ENCODE measurements at places on chromosomes 6 and 20. TPM values are rescaled to one million over a fixed set of nuclear protein-coding genes. Genes with fewer than 3 reads are reported as not detected.

The CST7 gene
- polyA plus RNA-seq, result 1.4 TPM

The POU5F1 gene
- 0.91 TPM for polyA plus RNA-seq

The ULBP3 gene
- not detected for polyA plus RNA-seq

DNA sequence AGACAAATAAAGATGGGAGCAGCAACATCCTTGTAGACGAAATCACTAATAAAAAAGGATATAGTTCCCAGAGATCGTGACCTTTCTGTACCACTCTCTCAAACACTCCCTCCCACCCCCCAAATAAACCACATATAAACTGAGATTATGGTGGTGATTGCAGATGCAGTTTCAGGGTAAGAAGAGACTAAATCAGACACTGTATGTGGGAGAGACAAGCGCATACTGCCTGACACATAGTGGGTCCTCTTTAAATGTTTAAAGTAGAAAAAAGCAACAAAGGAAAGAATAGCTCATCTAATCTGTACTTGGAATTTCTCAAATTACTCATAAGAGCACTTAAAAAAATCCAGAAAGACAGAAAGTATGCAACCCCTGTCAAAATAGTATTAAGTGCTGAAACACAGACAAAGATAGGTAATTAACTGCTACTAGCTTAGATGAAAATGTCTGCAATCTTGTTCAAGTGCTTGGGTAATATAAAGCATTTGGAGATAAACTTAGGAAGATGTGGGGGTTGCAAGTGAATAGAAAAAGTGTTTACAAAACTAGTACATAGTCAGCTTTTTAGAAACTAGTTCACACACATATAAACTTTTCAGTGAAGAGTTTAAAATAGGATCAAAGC is 151.6 kb downstream of the BACH2 start:
- no peak for DNase-seq

DNA sequence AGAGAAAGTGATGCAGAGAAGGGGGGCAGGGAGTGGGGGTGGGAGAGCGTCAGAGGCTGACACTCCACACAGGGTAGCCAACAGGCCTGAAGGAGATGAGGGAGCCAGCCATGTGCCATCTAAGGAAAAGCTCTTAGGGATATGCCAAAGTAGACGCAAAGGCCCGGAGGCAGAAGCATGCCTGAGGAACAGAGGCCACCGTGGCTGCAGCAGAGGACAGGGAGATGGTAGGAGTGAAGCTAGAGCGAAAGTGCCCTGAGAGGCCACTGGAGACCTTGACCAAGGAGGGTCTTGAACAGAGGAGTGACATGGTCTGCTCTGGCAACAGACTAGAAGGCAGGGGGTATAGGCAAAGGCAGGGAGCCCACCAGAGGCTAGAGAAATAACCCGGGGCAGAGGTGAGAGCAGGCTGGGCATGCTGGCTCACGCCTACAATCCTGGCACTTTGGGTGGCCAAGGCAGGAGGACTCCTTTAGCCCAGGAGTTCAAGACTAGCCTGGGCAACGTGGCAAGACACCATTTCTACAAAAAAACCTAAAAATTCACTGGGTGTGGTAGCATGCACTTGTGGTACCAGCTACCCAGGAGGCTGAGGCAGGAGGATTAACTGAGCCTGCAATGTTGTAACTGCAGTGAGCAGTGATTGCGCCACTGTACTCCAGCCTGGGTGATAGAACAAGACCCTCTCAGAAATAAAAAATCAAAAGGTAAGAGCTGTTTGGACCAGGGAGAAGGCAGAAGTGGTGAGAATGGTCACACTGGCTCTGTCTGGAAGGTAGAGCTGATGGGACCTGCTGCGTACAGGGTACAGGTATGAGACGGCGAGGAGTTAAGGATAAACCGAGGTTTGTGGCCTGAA is 6.3 kb downstream of the RRBP1 start:
- DNase-seq, result no peak

DNA sequence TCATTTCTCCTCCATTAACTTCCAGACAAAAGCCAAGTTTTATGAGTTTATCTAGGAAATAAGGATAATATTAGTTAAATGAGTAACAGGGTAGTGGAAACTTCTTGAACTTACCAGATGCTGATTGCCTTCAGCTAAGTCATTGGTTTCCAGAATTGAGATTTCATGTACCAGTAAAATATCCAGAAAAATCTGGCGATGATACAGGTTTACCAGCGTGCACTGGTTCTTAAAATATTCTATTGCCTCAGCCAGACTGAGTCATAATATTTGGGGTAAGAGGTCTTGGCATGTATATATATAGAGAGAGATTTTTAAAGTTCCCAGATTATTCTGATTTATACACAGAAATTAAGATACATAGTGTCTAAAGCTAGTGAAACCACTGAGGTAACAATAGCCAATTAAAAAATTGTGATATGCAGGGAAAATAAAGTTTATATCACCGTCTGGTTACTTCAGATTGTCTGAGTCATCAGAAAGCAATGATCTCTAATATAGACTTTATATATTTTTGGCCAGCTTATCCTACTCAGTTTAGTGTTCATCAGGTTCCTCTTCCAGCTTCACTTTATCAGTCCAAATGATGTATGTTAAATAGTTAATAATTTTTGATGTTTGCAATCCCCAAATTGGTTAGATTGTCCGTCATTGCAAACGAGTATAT is 39.5 kb upstream of the SDHAF4 start:
- DNase-seq, result no peak

GRCh38 chr6:155106456-155107115 is 111.5 kb downstream of the TIAM2 start:
- DNase-seq, result no peak

DNA sequence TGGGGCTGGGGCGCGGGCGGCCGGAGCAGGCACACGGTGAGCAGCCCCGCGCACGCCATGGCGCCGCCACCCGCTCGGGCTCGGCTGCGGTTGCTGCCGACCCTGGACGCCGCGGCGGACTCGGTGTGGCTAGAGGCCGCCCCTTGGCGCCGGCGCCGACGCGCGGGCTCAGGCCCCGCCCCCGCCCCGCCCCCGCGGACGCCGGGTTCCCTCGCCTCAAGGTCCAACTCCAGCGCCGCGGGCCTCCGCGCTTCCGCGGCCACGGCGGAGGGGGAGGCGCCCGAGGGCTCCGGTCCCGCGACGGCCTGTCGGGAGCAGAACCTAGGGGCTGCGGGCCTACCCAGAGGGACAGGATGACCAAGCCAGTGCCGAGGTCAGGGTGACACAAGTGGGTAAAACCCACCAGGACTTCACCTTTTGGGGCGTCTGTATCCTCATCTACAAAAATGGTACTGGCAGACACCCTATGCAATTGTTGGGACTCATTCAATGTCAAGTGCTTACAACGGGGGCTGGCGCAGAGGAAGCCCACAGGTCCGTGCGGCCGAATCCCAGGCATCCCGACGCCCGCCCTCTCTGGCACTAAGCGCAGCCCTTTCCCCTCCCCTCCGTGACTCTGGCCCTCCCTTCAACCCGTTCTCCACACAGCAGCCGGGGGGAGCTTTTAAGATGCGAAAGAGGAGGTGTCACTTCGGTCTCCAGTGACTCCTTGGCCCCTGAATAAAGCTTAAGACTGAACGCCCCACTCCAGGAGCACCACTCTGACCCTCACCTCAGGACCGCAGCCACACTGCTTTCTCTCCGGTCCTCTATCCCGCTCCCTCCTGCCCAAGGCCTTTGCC is at the start of gene NECAB3:
Gene NECAB3, minus strand, starts transcription at position 135 of the 842 bp plus-strand sequence. Its CDS starts 76 bp downstream, at position 59.
- peak; percentile 86 for DNase-seq

DNA sequence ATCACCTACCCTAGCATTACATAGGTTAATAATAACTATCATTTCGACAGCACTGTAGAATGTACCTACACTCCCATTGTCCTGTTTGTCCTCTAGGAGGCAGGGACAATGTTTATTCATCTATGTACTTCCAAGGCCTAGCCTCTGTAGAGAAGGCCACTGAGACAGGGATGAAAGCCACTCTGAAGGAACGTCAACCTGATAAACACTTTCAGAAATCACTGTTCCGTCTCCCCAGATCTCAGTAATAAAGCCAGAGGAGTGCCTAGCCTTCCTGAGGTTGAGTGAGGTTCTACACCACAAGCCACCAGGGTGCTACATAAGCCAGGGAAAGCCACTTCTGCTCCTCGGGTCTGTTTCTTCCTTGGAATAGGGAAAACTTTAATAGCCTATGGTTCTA is 44.8 kb downstream of the POPDC3 start:
- no peak for DNase-seq
